ENCODE measurements at places on chromosomes 6 and 20.

DNA sequence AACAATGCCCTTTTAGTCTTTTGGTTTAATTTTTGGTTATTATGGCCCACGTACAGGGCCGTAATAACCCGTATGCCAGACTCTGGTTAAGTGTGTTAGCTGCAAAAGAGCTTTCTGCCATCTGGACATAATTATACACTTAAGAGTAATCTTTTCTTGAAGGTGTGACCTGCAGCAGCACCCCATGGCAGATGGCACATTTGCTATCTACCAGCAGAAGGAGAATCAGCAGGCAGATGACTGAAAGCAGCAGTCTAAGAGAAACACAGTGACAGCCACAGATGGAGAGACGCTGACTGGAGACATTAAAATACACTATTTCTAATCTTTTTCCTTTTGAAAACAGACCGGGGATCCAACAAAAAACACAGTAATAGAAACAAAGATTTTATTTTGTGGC, 18.7 kb downstream of the ASF1A start:
- no peak for DNase-seq

GRCh38 chr6:11851387-11851786, 72.8 kb upstream of the ADTRP start:
- DNase-seq, result no peak

DNA sequence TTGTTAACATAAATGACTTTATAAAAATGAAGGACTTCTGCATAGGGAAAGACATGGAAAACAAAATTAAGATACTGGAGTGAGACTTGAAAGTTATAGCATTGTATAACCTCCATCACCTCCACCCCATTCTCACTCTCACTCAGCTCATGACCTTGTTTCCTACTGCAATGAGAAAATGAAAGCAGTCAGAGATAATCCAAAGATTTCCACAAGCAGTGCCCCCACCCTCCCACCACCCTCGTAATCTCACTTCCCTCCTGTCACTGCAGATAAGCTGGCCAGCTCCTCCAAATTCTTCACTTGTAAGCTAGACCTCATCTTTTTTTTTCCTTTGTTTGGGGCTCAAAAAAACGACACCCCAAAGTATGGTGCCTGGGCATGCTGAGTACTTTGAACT, 52.9 kb upstream of the PROKR2 start:
- DNase-seq, result no peak

- DNase-seq, result peak; percentile 74
These were observed 26.8 kb downstream of the ERGIC3 start for GRCh38 chr20:35568645-35569044.

DNA sequence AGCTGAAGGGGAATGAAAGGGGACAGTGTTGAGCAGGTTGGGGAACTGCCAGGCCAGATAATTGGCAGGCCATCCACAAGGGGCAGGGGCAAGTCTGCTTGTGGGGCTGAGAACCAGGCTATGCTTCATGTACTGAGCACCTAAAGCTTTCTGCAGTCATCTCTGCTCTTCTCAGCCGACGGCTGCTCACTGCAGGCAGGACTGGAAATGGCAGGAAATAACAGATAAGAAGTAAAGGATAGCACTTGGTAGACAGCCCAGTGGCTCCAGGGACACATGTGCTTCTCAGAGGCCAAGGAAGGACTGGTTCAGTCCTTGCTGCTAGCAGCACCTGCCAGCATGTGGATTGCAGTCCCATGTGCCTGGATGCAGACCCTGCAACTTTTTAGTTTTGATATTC, 89.8 kb downstream of the CD164 start:
- peak; percentile 25 for DNase-seq

- no peak for DNase-seq
These were observed 154.6 kb upstream of the AHI1 start for GRCh38 chr6:135651964-135652755.

- no peak for DNase-seq
These were observed 83.4 kb downstream of the PRKN start for GRCh38 chr6:162644153-162644552.

- no peak for DNase-seq
These were observed 72.2 kb upstream of the SPTLC3 start for GRCh38 chr20:12936524-12936923.

DNA sequence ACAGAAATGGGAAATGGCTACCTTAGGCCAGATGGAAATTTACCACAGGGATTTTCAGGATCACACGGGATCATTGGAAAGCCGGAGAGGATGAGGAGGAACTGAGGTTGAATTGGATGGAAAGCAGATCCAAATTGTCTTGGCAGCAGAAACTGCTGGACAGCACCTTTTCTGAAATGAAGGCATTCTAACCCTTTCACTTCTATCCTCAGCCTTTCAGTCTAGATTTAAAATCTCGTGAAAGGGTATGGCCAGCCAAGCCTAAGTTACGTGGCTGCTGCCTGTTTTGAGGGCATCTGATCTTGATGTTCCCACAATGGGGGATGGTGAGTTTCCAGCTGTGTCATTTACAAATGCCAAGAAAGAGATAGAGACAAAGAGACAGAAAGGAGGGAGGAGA, 358.2 kb downstream of the KIF16B start:
- peak; percentile 21 for DNase-seq

- DNase-seq, result no peak
These were observed 93.0 kb upstream of the MAFB start for GRCh38 chr20:40782043-40782368.

DNA sequence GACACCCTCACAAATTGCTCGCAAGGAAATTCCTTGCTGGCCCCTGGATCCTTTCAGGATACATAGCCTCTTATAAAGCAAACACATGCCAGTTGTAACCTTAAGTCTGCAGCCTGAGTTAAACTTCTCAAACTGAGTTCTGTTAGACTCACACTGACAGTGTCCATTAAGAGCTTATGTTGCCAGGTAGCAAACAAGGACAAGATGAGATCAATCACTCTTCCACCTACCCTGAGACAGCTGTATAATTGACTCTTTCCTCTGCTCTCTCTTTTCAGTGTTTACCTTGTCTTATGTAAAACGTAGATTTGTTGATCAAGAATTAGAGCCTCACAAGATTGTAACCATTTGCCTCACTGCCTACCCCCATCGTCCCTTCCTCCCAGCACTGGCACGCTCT, 359.8 kb downstream of the EPM2A start:
- no peak for DNase-seq

All from iPS-NIHi11 (cell line).